ENCODE measurements at places on chromosomes 3 and 15.

DNA sequence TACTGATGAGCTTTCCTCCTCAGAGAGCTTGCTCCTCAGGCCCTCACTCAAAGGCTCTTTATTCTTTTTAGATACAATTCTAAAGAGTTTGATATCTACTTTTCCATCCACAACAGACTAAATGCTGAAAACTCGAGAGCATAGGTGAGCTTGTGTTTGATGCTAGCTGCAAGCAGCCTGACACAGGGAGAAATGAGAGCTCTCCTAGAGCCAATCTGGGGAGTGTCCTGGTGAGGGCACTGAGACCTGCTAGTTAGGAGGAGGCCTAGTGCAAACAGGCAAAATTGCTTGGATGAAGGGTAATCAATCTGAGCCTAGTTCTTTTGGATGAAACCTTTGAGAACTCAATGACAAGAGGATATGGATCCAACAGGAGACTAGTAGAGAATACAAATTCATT, 300.8 kb downstream of the ZBTB20 start:
- no peaks in the 10 kb centered on the region for H3K27me3 ChIP-seq
- no peak overlapping the region for H3K27ac ChIP-seq
- H3K4me1 ChIP-seq = peaks cover 14% of the 10 kb centered on the region
- no peak overlapping the region for H3K4me3 ChIP-seq
- no peaks in the 10 kb centered on the region for H3K36me3 ChIP-seq
- DNase-seq = no peak

DNA sequence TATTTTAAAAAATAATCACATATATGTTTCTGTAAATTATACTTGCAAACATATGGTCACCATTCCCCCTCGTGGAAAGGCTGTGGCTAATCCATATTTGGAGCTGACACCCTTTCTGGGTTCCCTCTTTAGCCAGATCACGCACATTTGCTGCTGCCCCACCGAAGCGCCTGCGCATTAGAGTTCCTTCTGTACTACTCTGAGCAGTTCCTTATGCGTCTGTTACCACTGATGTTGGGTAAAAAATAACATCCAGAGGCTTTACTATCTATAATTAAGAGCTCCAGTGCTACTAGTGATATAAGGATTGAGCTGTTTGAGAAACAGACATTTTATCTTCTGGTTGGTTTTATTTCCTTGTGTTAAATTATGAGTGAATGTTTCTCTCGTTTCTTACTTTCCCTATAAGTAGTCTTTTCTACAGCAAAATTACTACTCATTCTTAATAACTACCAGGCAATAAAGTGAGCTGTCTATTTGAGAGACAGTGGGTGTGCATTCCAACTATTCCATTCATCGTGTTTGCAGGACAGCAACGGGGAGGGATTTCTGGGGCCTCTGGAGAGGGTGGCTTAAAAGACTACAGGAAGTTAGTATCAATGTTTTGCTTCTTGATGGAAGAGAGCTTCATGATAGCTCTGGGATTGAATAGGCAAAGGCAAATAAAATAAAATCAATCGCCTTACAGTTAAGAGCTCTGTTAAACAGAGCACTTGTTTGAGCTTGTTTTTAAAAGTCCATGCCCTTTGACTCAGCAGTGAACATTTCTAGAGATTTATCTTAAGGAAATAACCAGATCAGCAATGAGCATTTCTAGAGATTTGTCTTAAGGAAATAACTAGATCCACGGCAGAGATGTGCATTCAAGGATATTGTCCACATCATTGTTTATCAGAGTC, 245.2 kb downstream of the CD47 start:
- H3K4me1 ChIP-seq = no peaks in the 10 kb centered on the region
- H3K27me3 ChIP-seq = peaks cover 7% of the 10 kb centered on the region
- H3K27ac ChIP-seq = no peak overlapping the region
- no peaks in the 10 kb centered on the region for H3K36me3 ChIP-seq
- DNase-seq = no peak

- peak overlapping the region; percentile 37 for H3K4me3 ChIP-seq
- H3K36me3 ChIP-seq = no peaks in the 10 kb centered on the region
- no peak for DNase-seq
- H3K4me1 ChIP-seq = no peaks in the 10 kb centered on the region
- peaks cover 89% of the 10 kb centered on the region for H3K27me3 ChIP-seq
These were observed 996 bp downstream of the HCN4 start for GRCh38 chr15:73367624-73368300.

DNA sequence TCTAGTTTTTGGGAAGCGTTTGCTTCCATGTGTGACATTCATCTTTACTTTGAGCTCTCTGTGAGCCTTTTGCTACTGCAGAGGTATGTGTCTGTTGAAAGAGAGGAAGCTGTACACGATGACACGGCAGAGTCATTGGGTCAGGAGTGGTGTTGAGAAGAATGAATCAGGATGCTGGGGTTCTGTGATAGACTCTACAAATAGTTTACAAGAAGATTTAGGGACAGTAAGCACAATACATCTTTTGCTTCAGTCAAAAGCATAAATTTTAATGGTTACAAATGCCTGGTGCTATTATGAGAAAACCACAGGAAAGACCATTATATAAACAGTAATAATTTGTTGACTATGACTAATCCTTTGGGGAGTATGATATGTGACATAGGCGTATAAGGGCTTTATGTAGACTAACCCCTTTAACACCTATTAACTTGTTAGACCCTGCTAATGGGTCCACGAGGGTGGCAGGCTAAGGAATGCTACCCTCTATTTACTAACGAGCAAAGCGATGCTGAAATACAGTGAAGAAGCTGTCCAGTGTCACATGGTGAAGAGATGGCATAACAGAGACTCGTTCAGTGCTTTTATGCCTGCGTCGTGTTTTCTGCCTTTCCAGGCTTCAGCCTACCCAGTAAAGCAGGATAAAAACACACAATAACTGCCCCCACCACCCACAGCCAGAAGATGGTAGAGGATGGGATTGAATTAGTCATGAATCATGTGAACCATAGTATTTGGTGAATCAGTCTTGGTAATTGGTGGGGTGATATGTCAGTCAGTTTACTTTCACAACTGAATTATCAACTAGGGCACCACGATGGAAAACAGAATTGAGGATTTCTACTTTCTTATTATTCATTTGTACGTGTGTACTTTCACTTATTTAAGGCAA, 118.8 kb downstream of the LPP start:
- H3K4me3 ChIP-seq = no peak overlapping the region
- no peaks in the 10 kb centered on the region for H3K36me3 ChIP-seq
- no peak for DNase-seq
- H3K4me1 ChIP-seq = peaks cover 44% of the 10 kb centered on the region

- peaks cover 5% of the 10 kb centered on the region for H3K27me3 ChIP-seq
- no peak overlapping the region for H3K27ac ChIP-seq
- H3K36me3 ChIP-seq = no peaks in the 10 kb centered on the region
- no peak overlapping the region for H3K4me3 ChIP-seq
- no peaks in the 10 kb centered on the region for H3K4me1 ChIP-seq
These were observed 319.3 kb upstream of the ATP10A start for GRCh38 chr15:26182441-26182840.

DNA sequence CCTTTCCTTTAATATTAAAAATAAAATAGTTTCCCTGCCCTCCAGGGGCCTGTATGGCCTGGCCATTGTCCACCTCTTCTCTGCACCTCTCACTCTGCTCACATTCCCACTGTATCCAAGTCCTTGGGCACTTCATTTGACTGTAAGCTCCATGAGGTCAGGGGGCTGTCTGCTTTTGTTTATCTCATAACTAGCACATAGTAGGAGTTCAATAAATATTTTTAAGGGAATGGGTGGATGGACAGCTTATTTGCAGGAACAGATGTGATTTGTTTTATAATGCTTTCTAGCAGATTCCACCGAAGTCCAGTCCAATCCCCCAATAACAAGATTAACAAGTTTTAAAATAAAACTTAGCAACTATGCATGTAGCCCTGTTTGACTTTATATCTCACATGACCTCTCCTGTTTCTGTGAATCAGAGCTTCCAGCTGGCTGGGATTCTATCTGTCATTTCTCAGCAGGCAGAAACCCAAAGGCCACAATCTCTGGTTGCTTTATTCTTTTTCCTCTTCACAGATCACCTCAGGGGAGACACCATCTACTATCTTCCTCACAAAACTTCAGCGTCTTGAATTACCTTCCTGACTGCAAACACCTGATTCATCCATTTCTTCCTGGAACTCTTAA, 123.0 kb upstream of the NR2F2 start:
- DNase-seq = no peak
- no peaks in the 10 kb centered on the region for H3K36me3 ChIP-seq
- no peaks in the 10 kb centered on the region for H3K27me3 ChIP-seq
- H3K4me3 ChIP-seq = no peak overlapping the region

GRCh38 chr15:45169608-45170480, 17.9 kb downstream of the SHF start:
- no peaks in the 10 kb centered on the region for H3K27me3 ChIP-seq
- H3K36me3 ChIP-seq = peaks cover 6% of the 10 kb centered on the region
- peaks cover 15% of the 10 kb centered on the region for H3K4me1 ChIP-seq
- H3K4me3 ChIP-seq = no peak overlapping the region
- DNase-seq = no peak

DNA sequence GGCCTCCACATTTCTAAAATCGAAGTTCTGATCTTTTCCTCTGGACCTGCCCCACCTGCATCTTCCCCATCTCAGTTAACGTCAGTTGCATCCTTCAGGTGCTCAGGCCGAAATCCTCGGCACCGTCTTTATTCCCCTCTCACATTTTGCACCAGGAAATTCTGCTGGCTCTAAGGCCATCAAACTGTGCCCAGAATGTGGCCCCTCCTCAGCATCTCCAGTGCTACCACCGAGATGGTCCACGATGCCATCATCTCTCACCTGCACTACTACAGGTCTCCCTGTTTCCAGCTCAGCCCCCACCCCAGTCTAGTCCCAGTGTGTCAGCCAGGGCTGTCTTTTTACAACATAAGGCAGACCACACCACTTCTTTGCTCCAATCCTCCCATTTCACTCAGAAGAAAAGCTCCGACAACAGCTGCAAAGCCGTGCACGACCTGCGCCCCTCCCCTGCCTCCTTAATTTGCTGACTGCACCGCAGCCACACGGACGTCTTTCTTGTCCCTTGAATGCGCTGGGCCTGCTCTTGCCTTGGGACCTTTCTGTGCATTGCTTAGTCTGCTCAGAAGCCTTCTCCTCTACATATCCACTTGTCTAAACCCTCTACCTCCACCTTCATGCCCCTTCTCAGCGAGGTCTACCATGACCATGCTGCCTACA, 14.4 kb downstream of the MUC20 start:
- no peaks in the 10 kb centered on the region for H3K27me3 ChIP-seq
- no peak overlapping the region for H3K4me3 ChIP-seq
- peak; percentile 30 for DNase-seq

GRCh38 chr15:71054286-71054952, 60.9 kb upstream of the THSD4 start:
- DNase-seq = no peak
- H3K4me1 ChIP-seq = no peaks in the 10 kb centered on the region
- no peak overlapping the region for H3K27ac ChIP-seq
- H3K4me3 ChIP-seq = no peak overlapping the region
- H3K36me3 ChIP-seq = no peaks in the 10 kb centered on the region

DNA sequence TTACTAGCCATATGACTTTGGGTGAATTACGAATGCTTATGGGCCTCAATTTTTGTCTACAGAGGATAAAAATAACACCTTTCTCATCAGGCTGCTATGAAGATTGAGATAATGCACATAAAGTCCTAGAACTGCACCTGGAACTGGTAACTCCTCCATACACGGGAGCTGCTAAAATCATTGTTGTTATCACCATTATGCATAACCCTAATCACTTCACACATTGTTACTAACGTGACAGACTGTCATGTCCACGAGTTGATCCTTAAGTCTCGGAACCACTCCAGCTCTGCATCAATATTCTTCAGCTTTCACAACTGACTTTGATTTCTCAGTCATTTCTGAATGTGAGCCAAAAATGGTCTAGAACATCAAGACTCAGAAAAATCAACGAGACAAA, 64.1 kb downstream of the RFTN1 start:
- H3K36me3 ChIP-seq = no peaks in the 10 kb centered on the region
- H3K27me3 ChIP-seq = no peaks in the 10 kb centered on the region
- no peak overlapping the region for H3K4me3 ChIP-seq
- no peak for DNase-seq

- H3K4me3 ChIP-seq = no peak overlapping the region
- DNase-seq = no peak
- peaks cover 83% of the 10 kb centered on the region for H3K36me3 ChIP-seq
- no peaks in the 10 kb centered on the region for H3K27me3 ChIP-seq
- H3K27ac ChIP-seq = no peak overlapping the region
- no peaks in the 10 kb centered on the region for H3K4me1 ChIP-seq
These were observed 26.1 kb downstream of the TAMM41 start for GRCh38 chr3:11820531-11821041.

- peak overlapping the region; percentile 62 for H3K4me3 ChIP-seq
- peaks cover 21% of the 10 kb centered on the region for H3K27me3 ChIP-seq
- peaks cover 2% of the 10 kb centered on the region for H3K36me3 ChIP-seq
- peak; percentile 73 for DNase-seq
These were observed 961 bp downstream of the HAPLN3 start for GRCh38 chr15:88894348-88894818.

DNA sequence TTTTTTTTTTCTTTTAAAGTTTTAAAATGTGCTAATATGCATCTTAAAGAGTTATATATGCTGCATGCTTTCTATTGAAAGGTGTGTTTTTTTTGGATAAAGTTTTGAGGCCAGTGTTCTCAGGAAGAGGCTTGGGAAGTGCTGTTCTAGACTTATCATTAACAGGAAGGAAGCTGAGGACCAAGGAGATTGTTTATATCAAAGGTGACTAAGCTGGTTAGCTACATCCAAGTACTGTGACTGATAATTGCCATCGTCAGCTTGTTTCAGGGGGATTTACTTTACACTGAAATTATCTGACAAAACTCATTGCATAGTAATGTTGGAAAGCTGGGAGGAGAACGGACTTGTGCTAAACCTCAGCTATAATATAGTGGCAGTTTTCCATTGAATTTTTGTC, 36.3 kb upstream of the UTS2B start:
- no peak overlapping the region for H3K4me3 ChIP-seq
- peaks cover 36% of the 10 kb centered on the region for H3K36me3 ChIP-seq
- no peak overlapping the region for H3K27ac ChIP-seq
- H3K27me3 ChIP-seq = no peaks in the 10 kb centered on the region
- H3K4me1 ChIP-seq = no peaks in the 10 kb centered on the region

DNA sequence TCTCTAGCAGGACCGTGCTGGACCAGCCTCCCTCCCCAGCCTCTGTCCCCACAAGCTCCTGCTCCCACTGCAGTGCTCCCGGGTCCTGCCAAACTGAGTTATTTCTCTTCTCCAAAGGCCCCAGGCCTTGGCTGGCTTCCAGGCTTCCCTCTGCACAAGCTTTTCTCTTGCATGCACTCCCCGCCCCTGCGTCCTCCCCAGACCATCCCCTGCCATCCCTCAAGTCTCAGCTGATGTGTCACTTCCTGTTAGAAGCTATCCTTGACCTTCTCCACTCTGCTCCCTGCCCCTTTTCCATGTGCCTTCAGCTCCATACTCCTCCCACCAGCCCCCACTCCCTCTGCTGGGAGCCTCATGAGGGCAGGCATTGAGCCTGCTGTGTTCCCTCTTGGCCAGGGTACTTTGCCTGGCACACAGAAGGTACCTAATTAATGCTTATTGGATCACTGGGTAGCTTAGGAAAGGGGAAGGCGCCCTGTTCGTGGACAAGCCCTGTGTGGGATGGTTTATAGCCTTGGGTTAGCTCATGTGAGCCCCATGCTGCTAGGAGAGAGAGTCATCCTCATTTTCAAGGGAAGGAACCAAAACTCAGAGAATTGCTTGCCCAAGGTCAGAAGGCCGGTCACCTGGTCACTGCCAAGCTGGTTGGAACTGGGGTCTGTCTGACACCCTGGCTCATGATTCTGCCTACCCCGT, 56.4 kb downstream of the FEM1B start:
- peak; percentile 72 for DNase-seq
- no peak overlapping the region for H3K27ac ChIP-seq
- peaks cover 8% of the 10 kb centered on the region for H3K4me1 ChIP-seq
- no peaks in the 10 kb centered on the region for H3K27me3 ChIP-seq

Measured in lower lobe of right lung (tissue), 2 donors.